ENCODE measurements at places on chromosomes 2 and 18.
A peak's percentile ranks its signal among the peaks of the same experiment; 100 is the strongest.

DNA sequence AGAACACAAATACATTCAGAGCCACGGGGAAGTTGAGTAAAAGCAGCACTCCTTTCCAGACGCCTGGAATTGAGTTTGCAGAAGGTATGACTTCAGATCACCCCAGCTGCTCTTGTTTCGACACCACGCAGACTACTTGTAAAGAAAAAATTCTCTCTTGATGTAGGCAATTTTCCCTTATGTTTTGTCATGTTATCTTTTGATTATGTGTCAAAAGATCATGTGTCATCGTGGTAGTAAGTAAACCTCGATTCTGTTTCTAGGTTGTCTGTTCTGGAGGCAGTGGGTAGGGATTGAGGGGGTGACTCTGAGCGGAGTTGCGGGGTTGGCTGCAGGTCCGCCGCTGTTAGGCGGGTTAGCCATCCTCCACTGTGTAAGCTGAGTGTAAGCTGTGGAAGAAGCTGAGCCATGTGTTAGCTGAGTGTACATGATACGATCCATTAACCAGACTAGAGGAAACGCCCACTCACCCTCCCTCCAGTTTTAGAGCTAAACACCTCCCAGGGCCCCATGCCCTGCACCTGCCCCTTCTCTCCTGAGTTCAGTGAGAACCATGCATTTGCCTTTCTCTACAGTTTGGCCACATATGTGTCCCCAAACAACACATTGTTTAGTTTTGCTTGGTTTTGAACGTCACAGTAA is 181.8 kb downstream of the SNTG2 start:
- no peak for DNase-seq

DNA sequence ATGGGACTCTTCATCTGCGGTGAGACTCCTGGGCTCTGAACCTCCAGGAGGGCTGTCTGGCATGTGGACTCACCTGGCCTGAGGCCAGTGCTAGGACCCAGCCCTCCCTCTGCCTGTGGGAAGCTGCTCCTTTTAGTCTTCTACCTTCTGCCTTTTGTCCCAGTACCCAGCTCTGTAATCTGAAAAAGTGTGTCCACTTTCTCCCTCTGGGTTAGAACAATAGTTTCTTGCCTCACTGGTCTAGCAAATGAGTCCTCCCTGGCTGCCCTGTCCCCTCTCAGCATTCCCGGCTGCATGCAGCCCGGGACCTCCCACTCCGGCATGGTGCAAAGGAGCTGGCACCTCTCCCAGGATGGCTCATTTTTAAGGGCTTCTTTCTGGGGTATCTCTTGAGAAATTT is 25.9 kb downstream of the GKN2 start:
- DNase-seq: no peak

DNA sequence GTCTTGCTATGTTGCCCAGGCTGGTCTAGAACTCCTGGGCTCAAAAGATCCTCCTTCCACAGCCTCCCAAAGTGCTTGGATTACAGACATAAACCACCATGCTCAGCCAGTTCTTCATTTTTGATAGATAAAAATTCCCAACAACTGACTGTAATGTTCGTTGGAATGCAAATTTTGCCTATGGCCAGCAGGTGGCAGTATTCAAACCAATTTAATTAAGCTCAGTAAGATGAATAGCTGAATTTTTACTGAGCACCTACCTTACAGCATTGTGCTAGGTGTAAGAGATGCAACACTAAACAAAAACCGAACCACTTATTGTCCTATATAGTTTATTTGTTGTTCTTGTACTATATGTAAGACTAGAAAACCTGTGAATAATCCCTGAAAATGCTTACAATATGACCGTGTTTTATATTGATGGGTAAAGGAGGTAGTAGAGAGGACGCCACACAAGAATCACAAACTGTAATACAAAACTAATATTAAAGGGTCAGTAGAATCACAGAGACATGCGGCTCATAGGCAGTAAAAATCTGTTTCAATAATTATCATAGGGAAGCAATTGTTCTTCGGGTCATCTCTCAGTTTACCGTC is 8.2 kb upstream of the TMEM182 start:
- DNase-seq: peak; percentile 78

GRCh38 chr2:175892046-175892445 is 110.0 kb downstream of the LNPK start:
- DNase-seq: no peak

GRCh38 chr2:191032588-191033429 is 18.8 kb upstream of the STAT1 start:
- DNase-seq: peak; percentile 42

DNA sequence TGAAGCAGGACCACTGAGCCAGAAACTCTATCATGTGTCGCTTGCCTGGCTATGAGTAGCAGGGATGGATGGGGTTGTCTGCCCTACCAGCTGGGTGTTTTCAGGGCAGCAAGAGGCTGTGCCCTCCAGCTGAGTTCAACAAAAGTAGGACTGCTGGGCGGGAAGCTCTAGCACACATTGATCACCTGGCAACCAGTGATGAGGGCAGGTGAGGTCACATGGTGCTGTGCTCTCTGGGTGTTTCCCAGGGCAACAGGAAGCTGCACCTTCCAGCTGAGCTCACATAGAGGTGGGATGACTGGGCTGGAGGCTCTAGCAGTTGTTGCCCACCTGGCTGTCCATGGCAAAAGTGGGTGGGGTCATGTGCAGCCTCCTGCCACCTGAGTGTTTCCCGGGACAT is 487.3 kb upstream of the VWC2L start:
- no peak for DNase-seq

DNA sequence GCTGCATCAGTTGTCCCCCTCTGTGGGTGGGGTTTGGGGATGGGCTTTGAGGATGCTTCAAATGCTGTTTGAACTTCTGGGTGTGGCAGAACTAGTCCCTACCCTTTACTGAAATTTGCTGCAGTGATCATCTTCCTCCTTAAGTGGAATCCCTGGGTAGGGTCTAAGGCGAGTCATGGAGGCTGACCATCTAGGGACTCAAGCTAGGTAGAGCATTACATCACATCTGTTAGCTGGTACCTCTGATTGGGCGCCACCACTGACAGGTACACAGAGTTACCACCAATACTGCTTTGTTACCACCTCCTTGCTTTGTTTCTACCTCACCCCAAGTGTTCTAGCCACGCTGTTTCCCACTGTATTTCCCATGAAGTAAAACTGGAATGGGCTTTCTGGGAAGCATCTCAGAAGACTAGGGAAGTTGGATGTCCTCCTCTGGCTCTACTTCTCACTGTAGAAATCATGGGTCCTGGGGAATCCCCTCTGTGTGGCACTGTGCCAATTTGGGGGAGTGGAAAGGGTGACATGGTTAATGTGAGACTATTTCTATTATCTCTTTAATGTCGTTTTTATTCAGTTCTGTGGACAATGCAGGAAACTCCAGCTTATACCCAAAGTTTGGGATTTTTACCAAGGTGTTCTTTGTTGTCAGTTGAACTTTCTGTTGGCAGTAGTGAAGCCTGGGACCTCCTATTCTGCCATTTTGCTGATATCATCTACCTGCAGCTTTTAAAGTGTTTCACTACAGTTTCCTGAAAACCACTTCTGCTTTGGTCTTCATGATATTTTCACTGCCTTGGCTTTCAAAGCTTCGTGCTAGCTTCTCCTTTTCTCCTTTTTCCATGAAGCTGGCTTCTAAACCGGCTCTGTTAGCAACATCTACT is 14.5 kb upstream of the SULT1C4 start:
- DNase-seq: peak; percentile 71

- DNase-seq: no peak
Observed at GRCh38 chr18:41144441-41144840, 810.6 kb upstream of the PIK3C3 start.

DNA sequence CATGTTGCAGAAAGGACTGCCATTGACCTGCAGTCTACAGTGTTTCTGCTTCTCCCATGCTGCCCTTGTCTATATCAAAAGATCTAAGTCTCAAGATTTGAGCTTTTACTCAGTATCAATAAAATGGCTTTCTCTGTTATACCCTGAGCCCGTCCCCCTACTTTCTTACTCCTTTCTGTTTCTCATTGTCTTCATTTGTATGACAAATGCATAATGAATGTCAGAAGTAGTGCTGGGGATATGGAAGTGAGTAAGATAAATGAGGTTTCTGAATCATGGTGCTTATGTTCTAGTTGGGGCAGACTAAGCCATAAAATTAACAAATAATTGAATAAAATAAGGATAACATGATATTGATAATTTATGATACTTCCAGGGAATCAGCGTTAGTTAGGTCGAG is 128.6 kb downstream of the PARD3B start:
- DNase-seq: no peak

GRCh38 chr18:13564579-13564978 is 161.8 kb downstream of the FAM210A start:
- no peak for DNase-seq

GRCh38 chr2:187117483-187117882 is 268.5 kb upstream of the ZSWIM2 start:
- no peak for DNase-seq

- DNase-seq: no peak
Observed at GRCh38 chr2:11819235-11819729, 72.8 kb downstream of the LPIN1 start.

DNA sequence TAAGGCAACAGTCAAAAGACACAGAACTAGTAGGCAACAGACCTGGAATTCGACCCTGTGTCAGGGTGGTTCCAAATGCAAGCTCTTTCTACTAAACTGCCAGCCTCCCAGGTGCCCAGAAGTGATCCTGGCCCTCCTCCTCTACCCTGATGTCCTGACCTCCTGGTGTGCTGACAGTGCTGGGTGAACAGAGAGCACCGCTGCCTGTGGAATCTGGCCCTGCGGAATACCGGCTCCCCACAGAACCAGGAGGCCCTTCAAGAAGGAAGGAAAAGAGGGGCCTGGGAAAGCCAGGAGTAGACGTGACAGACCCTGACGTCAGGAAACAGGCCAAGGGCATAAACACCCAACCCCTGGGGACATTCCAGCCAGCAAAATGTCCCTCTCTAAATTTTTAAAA is 120.3 kb downstream of the NOL10 start:
- DNase-seq: no peak

GRCh38 chr2:239523954-239524330 is 123.1 kb upstream of the HDAC4 start:
- DNase-seq: peak; percentile 50

- DNase-seq: no peak
Observed at GRCh38 chr2:236657215-236657614, 87.6 kb downstream of the ACKR3 start.

- no peak for DNase-seq
Observed at GRCh38 chr2:124566518-124566970, 541.5 kb downstream of the CNTNAP5 start.

DNA sequence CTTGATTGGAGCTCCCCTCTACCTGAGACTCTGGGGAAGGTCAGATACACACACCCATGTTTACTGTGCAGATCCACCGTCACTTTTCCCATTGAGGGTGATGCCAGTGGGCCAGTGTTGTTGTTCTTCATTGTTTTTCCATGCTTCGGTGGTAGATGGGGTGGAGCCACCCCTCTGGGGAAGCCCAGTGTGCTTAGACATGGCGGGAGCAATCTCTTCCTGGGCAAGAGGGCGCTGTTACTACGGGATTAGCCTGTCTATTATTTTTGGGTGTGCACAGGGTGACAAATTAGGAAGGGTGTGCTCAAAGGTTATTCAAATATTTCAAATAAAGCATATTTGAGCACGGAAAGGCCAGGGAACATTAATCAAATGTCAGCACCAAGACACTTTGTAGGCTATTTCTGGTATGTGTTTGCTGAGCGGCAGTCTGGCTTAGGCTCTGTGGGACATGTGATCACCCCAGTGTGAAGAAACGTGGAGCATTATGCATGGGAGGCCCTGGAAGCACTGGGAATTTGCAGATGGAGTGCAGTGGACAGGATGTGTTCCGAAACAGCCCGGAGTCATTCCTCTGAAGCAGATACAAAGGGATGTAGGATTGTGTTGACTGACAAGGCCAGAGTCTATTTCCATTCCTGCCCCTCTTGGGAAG is 34.8 kb upstream of the SMIM21 start:
- DNase-seq: no peak

DNA sequence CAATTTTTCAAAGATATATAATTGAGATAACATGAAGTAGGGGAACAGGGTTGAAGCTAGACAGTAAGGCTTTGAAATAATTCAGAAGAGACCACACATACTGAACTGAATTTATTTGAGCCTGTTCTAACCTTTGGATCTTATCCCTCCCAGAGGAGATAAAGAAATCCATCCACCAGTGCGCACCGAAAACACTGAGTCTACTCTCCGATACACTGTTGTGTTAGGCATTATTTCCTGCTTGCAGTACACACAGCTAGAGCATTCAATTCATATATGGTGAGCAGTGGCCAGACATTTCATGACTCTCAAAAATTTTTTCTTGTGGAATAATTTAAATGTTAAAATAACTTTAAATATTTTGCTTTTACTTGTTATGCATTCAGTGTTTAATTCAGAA is 342.7 kb downstream of the GPD2 start:
- DNase-seq: no peak

GRCh38 chr2:136381722-136382633 is 264.0 kb upstream of the CXCR4 start:
- DNase-seq: no peak

GRCh38 chr2:149527998-149528755 is 59.4 kb downstream of the MMADHC start:
- no peak for DNase-seq

- no peak for DNase-seq
Observed at GRCh38 chr18:76432970-76433767, 61.9 kb downstream of the ZNF516 start.

DNA sequence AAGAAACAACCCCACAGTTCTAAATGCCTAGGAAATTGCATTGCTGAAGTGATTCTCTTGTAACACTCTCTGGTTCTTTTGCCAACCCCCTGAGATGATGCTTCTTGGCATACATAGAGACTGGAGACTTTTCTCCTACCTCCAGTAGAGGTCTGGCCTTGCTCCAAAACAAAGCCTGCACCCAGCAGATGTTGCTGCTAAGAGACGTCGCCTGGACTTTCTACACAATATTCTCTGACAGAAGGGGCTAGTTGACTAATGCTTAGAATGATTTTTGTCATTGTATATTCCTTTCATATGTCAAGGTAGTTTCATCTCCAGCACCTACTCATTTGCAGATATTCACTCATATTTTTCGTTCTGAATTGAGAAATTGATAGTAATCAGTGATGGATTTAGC is 24.6 kb downstream of the SOWAHC start:
- DNase-seq: no peak

DNA sequence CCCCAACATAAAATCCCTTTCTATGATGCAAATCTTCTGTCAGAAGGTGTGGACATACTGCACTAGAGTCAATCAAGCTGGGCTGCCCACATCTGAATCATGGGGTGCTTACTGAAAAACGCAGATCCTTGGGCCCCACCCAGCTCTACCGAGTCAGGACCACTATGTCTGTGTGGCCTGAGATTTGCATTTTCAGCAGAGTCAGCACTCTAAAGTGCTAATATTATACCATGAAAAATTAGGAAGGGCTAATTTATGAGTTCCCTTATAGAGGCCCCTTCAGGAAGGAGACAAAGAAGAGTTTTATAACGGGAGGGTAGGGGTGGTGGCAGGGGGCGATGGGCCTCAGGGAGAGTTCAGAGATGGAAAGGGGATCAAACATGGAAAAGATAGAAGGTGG is 163.3 kb upstream of the NABP1 start:
- DNase-seq: no peak

GRCh38 chr2:240986787-240987411 is 11.5 kb upstream of the SNED1 start:
- DNase-seq: peak; percentile 38

GRCh38 chr2:157497638-157498314 is 53.9 kb upstream of the CYTIP start:
- DNase-seq: peak; percentile 49

- peak; percentile 58 for DNase-seq
Observed at GRCh38 chr18:3255611-3256165, 6.2 kb upstream of the MYL12B start.

Measured in KBM-7 (cell line).